NCI-H446 treated with DMSO at 0.1 percent for 48 hours (cell line): ENCODE measurements at places on chromosomes 1 and 21.

GRCh38 chr1:18126616-18127015 lies 19.0 kb downstream of the IGSF21 start:
- DNase-seq = no peak

DNA sequence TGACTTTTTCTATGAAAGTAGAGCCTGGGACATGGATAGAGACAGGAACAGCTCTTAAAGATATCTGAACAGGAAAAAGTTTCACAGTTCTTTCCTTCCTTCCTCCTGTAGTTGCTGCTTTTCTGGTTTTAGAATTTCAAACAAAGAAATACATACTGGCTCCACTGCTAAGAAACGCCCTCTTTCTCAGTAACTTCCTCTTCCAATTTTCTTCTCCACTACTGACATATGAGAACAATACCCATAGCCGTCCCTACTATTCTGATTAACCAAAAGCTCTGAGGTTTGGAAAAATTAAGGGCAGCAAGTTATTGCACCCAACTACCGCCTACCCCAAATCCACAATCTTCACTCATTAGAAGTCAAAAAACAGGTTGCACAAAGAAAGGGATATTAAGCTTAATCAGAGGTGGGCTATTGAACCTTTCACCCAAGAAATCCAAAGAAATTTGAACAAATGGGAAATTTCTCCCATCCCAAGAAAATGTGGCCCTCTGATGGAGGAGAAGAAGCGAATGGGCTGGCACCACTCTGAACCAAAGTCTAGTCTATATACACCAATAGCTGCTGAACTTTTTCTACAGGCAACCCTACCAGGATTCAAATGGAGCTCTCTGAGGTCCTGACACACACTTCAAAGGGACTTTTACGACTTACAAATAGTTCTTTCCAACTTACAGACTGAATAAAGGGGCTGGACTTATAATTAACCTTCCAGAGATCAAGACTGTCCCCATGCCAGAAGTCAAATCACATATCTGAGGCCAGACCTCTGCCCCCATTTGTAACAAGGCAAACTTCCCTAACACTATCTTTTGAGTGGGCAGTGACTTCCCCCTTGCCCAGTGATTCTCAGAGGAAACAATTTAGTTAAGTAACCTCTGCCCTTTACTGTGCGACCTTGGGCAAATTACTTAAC lies 1.7 kb downstream of the WASF2 start:
- DNase-seq = no peak

DNA sequence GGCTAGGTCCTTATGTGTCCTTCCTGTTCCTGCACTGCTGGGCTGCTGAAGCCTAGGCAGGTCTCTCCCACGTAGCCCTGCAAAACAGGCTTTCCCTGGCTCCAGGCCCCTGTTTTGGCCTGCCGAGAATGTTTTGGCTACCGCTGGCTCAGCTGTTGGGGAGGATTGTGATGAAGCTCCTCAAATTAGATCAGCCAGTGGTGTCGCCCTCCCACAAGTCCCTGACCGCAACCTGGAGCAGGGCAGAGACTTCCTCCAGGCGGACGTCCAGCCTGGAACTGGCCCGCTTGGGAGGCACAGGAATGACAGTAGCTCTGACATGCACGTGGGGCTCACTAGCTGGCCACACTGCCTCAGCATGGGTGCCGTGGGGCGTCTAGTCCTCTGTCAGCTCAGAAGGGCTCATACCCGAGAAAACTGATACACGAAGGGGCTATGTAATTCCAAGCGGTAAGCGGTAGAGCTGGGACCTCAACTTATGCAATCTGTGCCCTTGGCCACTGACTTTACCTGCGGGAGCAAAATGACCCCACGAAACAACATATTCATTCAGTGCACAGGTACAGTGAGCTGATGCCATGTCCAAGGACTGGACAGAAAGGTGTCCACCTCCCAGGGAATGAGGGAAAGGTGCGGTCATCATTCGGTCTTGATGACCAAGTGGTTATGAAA lies 26.6 kb downstream of the DHRS3 start:
- DNase-seq = no peak

DNA sequence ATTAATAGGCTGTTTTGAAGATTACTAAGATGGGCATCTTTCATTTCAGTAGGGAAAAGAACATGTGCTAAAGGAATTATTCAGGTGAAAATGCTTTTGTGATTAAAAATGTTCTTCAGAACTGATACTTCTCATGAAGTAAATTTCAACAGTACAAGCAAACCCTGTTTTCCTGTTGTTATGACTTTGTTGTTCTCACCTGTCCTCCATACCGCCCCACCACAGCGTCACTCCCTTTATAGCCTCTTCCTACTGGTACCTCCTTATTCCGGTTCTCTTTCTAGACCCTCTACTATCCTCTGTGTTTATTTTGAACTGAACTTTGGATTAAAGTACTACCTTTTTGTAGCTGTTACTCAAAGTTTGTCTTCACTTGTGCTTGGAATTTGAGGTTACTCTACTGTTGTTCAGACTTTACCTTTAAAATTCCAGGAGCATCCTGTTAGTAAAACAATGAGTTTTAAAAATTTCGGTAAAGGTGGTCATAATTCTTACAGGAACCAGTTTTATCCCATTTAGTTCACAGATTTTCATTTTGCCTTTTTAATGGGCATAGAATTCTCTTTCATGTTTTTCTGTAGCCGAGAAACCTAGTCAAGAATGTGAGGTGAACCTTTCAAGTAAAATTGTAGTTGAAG lies 10.9 kb downstream of the CNST start:
- no peak for DNase-seq

DNA sequence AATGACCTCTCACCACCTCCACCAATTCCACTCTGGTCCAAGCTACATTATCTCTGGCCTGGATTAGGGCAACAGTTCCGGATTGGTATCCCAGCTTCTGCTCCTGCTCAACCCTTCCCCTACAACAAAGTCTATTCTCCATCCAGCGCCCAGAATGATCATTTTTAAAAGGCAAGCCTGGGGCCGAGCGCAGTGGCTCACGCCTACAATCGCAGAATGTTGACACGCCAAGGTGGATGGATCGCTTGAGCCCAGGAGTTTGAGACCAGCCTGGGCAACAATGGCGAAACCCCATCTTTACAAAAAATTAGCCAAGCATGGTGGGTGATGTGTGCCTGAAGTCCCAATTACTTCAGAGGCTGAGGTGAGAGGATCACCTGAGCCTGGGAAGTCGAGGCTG lies 2.2 kb downstream of the LYST start:
- no peak for DNase-seq

GRCh38 chr1:119330466-119331189 lies 38.0 kb upstream of the HAO2 start:
- DNase-seq = no peak

DNA sequence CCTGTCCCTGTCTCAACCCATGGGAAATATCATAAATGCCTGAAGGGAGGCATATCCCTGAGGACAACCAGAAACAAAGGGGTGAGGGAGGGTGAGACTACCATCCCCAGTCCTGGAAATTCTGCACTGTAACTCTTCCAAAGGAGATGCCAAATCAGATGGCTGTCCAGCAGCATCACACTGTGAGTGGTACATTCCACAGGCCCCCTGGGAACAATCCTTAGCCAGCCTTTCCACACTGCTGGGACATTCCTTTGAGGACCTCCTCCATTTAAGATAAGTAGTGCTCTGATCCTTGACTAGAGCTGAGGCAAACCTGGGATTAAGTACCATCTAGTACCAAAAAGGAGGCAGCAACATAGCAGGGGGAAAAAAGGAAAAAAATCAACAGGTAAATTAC lies 10.7 kb downstream of the IVL start:
- DNase-seq = no peak

- DNase-seq = no peak
These were observed 186.3 kb upstream of the USP25 start for GRCh38 chr21:15543473-15543872.

DNA sequence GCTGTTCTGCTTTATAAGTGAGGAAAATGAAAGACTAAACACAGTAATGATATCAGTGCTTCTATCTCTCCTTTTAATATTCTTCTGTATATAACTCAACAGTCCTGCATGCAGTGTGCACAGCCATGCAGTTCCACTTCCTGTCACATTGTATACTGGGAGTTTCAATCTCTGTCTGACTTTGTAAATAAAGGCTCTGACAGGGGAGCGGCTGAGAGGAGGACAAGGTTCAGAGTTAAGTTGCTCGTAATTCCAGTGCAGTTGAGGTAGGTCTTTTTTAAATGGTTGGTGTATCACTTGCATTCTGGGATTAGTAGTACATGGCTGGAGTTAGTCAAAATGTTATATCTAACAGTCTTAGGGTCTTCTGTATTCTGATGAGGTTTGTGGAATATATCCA lies 264.5 kb downstream of the OLFM3 start:
- no peak for DNase-seq

DNA sequence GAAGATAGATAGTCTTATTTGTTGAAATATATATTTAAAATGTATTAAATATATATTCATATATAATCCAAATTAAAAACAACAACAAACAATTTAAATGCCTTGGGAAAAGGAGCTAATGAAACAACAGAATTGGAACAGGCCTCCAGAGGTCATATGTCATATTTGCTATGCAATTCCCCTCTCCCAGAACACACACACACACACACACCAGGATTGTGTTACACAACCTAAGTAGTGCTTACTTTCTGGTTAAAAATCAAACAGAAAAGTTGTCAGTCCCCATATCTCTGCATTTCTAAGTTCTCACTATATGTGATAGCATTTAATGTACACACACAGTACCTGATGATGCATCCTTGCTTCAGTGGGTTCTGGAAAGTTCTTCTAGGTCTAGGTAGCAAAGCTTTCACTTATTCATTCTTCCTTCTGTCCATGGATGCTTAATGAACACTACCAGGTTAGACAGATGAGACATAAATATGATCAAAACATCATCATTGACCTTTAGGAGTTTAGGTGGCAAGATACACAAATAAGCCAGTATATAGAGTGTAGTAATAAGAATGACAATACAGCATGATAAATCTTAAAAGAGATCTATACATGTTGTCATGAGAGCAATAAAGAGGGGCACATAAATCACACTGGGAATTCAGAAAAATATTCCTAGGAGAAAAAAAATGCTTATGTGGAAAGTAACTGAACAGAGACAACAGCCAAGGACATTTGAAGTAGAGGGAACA lies 662.8 kb downstream of the PTPRC start:
- DNase-seq = no peak

GRCh38 chr1:226526801-226527595 lies 21.6 kb upstream of the STUM start:
- DNase-seq = no peak

- no peak for DNase-seq
These were observed 44.7 kb upstream of the LAX1 start for GRCh38 chr1:203720242-203720641.

DNA sequence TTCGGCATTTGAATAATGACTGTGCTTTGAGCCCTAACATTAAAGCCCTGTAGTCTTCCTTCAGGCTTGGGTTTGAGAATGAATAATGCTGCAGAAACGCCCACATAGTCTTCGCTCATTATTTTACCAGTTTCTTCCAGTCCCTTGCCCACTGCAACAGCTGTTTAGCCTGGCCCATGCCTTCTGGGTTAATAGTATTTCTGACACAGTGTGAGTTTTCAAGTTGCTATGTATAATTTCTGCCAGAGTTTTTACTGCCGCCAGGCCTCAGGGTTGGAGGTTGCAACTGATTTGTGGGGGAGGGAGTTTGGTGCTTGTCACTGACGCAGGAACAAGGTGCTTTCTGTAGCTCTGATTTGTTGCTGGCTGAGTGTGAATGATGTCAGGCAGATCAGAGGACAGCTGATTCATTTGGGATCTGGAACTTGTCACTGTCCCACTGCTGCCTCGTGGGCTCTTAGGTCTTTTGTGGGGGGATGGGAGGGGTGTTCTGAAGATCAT lies 109.8 kb downstream of the MAST2 start:
- peak; percentile 22 for DNase-seq

DNA sequence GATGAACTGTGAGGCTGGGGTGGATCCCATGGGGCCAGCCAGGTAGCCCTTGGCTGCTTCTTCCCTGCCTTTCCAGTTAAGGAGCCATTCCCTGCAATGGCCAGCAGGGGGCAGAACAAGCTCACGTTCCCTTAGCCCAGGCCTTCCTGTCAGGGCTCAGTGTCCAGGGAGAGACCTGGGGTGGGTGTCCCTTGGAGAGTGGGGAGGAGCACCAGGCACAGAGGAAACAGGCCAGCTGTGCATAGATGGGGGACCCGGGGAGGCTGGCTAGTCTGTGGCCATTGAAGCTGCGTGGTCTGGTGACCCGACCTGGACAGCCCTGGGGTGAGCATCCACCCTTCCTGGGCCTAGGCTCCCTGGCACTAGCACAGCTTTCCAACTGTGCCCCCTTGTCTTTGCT lies 13.2 kb upstream of the EPS8L3 start:
- DNase-seq = peak; percentile 39

DNA sequence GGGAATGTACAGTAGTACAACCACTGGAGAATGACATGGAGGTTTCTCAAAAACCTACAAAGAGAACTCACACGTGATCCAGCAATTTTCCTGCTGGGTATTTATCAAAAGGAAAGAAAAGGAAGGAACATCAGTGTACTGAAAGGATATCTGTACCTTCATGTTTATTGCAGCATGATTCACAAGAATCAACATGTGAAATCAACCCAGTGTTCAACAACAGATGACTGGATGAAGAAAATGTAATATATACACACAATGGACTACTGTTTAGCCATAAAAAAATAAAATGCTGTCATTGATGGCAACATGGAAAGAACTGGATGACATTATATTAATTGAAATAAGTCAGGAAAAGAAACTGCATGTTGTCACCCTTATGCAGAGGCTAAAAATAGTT lies 19.0 kb upstream of the CYP4A11 start:
- DNase-seq = no peak

DNA sequence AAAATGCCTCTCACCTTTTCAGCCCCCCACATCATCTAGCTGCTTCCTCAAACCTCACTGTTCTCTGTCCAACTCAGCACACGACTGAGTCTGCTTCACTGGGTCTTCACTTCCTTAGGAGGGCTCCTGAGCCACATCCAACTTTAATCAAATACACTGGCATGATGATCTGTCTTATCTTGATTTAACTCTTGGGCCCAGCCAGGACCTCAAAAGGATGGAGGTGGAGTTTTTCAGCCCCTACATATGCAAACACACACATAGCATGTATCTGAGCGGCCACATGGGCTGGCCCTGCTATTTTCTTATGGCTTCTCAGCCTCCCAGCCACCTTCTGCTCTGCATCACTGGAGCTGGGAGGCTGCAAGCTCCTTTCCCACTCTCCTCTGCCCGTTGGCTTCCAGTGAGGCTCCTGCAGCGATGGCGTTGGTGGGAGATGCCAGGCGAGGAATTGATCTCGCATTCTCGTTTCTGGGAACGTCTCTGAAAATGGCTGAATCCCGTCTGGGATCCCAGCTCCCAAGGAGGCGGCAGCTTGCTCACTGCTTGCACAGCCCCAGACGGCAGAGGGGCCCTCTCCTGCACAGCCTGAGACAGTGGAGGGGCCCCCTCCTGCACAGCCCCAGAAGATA lies 1.8 kb upstream of the PRXL2B start:
- no peak for DNase-seq

DNA sequence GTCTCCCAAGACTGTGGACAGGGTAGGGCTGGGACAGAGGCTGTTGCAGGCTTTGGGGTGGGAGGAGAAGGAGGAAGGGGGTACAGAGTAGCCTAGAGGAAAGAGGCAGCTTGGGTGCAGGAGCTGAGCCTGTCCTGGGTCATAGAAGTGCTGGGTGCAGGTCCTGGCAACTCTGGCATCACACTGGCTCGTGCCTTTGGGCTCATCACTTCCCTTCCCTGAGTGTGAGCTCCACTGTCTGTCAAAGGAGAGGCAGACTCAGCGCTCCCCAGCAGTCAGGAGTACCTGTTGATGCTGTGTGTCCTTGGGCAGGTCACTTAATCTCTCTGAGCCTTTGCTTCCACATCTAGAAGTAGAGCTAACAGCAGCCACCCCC lies 157.1 kb downstream of the PTPRU start:
- no peak for DNase-seq
